Occipital lobe (tissue), 3 donors: ENCODE measurements at places on chromosomes 4 and X.

GRCh38 chr4:96205143-96205936, 365.4 kb downstream of the PDHA2 start:
- no peak for DNase-seq

DNA sequence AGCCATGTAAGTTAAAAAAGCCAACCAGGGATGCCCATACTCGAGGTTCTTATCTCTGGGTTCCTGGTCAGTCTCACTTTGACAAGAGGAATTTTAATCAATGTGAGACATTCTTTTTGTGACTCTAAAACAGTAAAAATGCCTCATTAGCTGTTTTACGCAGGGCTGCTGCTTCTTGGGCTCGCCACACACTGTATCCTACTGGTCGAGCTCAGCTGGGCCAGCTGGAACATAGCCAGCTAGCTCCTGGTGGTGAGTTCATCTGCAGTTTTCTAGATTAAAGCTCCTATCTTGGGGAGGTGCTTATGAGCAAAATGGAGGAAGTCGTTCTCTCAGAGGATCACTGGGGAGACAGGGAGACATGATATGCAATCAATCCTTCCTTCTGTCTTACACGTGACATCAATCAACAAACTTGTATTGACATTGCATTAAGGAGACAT, 55.9 kb upstream of the LEF1 start:
- no peak for DNase-seq

- no peak for DNase-seq
Observed at GRCh38 chrX:110145311-110145710, 142.4 kb downstream of the TMEM164 start.

GRCh38 chrX:96685210-96686099, 813 bp downstream of the DIAPH2 start:
- DNase-seq: peak; percentile 15

DNA sequence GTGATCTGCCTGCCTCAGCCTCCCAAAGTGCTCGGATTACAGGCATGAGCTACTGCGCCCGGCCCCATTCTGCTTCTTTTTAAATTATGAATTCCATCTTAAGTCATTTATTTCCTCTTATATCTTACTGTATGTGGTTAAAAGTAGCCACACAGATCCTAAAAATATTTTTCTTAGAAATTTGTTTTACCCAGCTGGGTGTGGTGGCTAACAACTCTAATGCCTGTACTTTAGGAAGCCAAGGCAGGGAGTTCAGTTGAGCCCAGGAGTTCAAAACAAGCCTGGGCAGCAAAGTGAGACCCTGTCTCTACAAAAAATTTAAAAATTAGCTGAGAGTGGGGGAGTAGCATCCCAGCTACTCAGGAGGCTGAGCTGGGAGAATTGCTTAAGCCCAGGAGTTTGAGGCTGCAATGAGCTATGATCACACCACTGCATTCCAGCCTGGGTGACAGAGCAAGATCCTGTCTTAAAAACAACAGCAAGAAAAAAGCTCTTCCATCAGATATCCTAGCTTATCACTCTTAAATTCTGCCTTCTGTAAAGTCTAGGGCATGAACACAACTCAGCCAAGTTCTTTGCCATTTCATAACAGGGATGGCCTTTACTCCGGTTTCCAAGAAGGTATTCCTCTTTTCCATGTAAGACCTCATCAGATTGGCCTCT, 15.1 kb upstream of the AFF1 start:
- no peak for DNase-seq
